ENCODE measurements at places on chromosomes 4 and X.
A peak's percentile ranks its signal among the peaks of the same experiment; 100 is the strongest.

GRCh38 chr4:118033148-118034052, 886 bp upstream of the NDST3 start:
- DNase-seq = peak; percentile 48

DNA sequence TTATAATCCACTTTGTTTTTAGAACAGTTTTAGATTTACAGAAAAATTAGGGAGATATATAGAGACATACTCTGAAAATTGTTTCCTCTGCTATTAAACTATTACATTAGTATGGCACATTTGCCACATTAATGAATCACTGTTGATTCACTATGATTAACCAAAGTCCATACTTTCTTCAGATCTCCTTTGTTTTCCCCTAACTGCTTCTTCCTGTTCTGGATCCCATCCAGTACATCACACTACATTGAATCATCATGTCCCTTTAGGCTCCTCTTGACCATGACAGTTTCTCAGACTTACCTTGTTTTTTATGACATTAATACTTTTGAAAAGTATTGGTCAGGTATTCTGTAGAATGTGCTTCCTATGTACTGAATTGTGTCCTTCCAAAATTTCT, 109.2 kb upstream of the EDNRA start:
- no peak for DNase-seq

DNA sequence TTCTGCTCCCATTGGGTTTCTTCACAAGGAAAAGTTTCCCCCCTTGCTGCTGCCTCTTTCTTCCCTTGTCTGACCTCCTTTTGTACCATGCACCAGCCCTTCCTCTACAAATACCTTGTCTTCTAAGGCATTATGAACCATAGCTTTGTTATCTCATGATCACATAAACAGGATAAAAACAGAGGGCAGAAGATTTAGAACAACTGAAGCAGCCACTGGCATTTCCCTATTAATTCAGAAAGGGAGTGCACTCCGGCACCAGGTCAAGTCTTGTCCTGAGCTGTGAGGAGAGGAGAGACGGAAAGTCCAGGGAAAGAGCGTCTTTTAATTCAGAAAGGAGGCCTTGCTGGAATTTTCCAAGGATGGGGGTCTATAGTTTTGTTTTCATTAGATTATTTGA, 281.7 kb downstream of the RCHY1 start:
- DNase-seq = no peak

DNA sequence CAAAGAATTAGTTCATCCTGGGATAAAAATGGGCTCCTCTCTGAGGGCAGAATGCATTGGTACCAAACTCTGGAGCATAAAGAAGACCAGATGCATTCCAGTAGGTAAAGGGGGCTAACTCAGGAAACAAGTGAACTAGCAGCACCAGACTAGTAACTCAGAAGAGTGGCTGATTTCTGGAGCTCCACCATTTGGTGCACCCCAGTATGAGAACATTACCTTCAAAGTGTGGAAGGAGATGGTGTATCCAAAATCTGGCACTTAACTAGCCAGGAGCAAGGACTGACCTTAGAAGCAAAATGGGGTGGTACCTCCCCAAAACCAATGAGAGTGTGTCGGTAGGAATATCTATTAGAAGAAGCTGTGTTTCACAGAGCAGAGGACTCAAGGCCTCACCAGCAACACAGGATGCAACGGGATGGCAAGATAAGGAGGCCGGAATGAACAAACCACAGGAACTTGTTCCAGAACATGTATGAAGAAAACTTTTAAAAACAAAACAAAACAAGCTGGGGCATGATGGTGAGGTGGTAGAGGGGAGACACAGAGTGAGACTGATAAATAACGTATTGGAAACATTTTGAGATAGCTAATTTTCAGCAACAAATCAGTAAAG, 142.3 kb downstream of the INPP4B start:
- DNase-seq = no peak

DNA sequence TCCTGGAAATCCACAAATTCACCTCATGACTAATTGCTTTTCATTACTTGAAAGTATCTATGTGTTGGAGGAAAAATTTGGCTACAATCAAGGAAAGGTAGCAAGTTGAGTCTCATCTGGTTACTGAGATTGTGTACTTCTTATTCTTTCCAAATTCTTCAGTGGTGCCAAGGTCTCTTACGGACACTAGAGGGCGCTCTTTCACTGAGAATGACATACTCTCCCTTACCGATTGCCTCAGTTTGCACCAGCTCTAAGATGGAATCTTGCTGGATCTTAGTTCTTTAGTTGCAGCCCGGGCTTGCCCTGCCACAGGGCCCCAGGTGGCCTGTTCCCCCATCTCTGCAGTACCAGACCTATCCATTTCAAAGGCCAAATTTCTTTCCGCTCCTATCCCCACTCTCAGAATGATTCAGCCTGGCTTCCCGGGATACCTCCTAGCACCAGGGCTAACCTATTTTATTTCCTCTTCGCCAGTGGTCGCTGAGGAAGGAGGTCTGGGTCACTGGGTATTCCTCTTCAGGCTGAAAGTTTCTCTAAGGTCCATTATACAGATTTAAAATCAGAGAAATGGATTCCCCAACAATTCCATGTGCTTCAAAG, 24.6 kb upstream of the GPR50 start:
- DNase-seq = peak; percentile 41

DNA sequence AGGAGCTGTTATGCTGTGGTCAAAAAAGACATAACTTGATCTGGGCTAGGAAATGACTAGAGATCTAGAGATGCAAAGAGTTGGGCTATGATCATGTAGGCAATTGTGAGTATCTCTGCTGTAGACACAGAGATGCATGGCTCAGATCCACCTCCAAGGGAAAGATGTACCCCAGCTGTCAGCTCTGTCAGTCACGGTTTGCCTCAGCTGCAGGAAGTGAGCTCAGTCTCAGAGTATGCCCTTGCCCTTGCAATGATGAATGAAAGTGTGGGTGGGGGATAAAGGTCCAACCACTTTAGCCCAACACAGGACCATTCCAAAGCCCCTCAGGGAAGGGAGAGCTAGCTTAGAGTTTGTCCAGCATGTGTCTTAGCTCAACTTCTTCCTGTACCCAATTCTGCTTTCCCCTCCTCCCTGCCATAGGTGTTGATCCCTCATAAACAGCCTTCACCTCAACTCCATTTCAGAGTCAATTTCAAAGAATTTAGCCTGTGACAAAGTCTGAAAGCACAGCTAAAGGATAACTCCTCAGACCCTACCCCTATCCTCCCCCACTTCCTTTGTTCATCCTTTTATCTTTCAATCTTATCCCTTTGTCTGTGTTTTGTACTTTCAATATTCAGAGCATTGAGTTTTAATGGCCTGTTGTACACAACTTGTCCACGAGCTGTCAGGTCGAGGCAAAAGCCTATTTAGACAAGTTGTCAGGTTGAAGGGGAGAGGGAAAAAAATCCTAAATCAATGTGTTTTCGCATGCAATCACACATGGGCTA, 90.6 kb downstream of the MID1IP1 start:
- DNase-seq = no peak

DNA sequence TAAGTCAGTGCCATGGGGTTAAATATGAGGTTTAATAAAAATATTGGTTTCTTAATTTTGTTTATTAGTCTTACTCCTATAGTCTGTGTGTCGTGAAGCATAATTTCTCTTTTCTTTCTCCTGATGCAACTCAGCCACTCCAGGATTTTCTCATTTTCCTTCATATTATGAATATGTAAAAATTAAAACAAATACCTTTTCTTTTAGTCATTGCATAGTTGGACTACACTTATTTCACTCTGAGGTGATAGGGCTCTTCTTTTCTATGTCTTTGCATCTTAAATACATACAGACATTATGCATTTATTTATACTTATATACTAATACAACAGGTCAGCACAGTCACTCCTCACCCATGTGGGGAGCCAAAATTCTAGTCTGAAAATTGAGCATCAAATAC, 19.1 kb downstream of the GALNT7 start:
- no peak for DNase-seq

- no peak for DNase-seq
These were observed 209.9 kb upstream of the ETNPPL start for GRCh38 chr4:108972613-108973283.

DNA sequence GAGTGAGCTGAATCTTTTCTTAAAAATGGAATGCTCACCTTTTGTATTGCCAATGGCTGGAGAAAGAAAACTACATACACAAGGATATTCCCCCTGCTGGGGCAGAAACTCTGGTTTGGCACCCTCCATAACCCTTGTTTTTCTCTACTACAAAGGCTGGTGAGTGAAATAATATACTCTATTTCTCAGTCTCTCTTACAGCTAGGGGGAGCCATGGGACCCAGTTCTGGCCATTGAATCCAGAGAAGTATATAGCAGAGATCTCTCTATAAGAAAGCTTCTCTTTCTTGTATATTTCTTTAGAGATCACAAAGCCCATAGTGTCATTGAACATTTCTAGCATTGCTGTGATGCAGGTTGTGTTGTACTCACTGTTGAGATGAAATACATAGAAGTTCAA, 49.8 kb downstream of the SMPX start:
- DNase-seq = no peak

- DNase-seq = no peak
These were observed 2.0 kb downstream of the ELK1 start for GRCh38 chrX:47648376-47648775.

DNA sequence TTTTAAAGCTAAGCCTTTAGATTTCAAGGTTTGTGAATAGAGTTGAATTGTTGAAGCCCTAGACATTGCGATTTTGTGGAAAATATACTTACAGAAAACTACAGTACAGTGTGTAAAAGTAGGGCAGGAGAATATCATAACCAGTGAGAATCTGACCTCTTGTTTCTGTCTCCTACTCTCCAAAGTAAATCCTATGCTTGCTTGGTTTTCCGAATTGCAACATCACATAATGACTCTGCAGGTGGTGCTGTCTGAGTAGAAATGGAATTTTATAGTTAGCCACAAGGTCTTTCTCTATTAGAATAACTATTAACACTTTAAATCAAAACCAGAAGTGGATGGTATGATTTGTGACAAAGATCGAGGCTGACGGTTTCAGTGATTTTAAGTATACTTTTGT, 505.6 kb downstream of the RAPGEF2 start:
- DNase-seq = peak; percentile 18

- DNase-seq = no peak
These were observed 9.4 kb downstream of the KLF3 start for GRCh38 chr4:38673130-38673978.

GRCh38 chr4:169342906-169343564, 72.3 kb upstream of the SH3RF1 start:
- no peak for DNase-seq

- no peak for DNase-seq
These were observed 5.0 kb downstream of the FBXO8 start for GRCh38 chr4:174278467-174278866.

DNA sequence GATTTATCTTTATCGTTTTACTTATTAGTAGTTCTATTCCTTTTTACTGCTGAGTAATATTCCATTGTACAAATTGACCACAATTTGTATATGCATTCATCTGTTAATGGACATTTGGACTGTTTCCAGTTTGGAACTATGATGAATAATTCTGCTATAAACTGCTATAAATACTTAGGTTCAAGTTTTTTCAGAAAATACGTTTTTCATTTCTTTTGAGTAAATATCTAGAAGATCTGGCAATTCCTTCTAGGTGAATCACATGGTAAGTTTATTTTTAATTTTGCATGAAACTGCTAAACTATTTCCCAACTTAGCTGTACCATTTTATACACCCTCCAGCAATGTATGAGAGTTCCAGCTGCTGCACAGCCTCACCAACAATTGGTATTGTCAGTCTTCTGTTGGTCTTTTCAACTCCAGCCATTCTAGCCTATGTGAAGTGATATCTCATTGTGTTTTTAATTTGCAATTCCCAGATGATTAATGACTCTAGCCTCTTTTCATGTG, 22.2 kb downstream of the LIN54 start:
- no peak for DNase-seq

- DNase-seq = no peak
These were observed 41.6 kb upstream of the XIAP start for GRCh38 chrX:123818243-123818642.

- DNase-seq = no peak
These were observed 229.5 kb downstream of the STK32B start for GRCh38 chr4:5280828-5281227.

DNA sequence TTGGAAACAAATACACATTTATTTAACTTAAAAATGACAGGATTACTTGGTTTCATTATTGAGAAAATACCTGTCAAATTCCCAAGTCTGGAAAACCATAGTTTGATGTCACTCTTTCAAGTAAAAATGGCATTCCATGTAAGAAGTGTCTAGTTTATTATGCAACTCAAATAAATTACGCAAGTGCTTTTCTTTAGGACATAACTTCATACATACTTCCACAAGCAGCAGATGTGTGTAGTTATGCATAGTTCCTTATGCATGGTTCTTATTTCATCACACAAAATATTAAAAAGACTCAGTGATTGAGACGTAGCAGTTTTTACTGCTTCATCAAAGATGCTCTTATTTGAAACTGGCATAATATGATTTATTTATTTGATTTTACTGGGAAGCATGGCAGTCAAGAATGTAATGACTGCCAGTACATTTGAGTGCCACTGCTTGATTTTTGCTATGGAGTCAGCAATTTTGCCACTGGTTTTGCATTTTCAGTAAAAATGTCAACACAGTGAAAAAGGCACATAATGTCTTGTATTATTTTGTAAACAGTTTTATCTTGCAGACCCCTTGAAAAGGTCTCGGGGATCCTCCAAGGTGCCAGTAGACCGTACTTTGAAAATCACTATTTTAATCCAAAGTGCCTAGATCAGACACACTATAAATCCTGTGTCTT, 62.1 kb downstream of the CLCN3 start:
- no peak for DNase-seq

- DNase-seq = no peak
These were observed 31.8 kb downstream of the PRDM8 start for GRCh38 chr4:80229128-80229527.

GRCh38 chr4:32102896-32103295, 1382.7 kb downstream of the PCDH7 start:
- no peak for DNase-seq

DNA sequence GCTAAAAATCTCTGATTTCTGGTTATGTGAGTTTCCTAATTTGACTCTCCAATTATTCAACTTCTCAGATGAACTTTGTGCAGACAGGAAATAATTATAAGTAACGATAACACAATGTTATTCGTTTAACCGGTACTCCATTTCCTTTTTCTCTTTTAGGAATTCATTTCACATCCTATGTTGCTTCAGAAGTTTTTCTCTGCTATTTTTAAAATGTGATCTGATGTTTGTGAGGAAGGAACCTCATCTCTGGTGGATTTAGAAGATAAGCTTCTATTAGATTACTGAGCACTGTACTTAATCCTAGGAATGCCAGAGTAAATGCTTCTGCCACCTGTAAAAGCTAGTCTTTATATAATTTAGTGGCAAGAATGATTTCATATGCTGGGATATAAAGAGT, 116.0 kb upstream of the ETNPPL start:
- DNase-seq = no peak

GRCh38 chrX:37904833-37905232, 57.5 kb upstream of the DYNLT3 start:
- DNase-seq = no peak

DNA sequence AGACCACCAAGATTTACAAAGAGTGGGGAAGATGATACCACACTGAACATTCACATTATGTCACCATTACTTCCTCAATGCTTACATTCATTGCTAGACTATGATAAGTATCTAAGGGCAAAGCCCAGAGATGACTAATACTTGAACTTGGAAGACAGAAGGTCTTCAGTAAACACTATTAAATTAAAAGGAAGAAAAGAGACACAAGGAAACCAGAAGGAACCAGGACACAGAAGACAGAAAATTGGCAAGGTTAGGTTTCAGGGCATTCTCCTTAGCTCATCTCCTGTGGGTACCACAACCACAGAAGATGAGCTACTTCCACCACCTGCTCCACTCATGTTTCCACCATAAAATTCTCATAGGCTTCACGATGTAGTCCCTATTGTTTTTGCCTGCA, 64.9 kb downstream of the NLGN4X start:
- DNase-seq = no peak

Data from midbrain (tissue), 1 donor.